ENCODE measurements at places on chromosomes 1 and 21. TPM values are rescaled to one million over a fixed set of nuclear protein-coding genes. Genes with fewer than 3 reads are reported as not detected.

The RNU1-1 gene
- not detected for polyA plus RNA-seq

The SLC16A4 gene
- polyA plus RNA-seq, result 0.34 TPM

The GLIS1 gene
- not detected for polyA plus RNA-seq

The SPRR2F gene
- 0.35 TPM for polyA plus RNA-seq

The CD5L gene
- polyA plus RNA-seq, result not detected

The BROX gene
- 16.6 TPM for polyA plus RNA-seq

The FCRL4 gene
- polyA plus RNA-seq, result not detected

The ALX3 gene
- polyA plus RNA-seq, result not detected

The MAGI3 gene
- 3.3 TPM for polyA plus RNA-seq

The MARK1 gene
- not detected for polyA plus RNA-seq

The RGS8 gene
- not detected for polyA plus RNA-seq

The RSPO1 gene
- polyA plus RNA-seq, result not detected

The SOX13 gene
- 0.07 TPM for polyA plus RNA-seq

The PGLYRP3 gene
- not detected for polyA plus RNA-seq

GRCh38 chr1:160579216-160579701 is at the start of gene CD84:
Gene CD84 (minus strand): TSS chr1:160579496. CDS start chr1:160579437, 59 bp downstream.
- DNase-seq, result peak; percentile 33

- DNase-seq, result no peak
These were observed 128.3 kb downstream of the EPHB2 start for GRCh38 chr1:22838965-22839364.

GRCh38 chr1:43414634-43415223 is 25.0 kb downstream of the SZT2 start:
- peak; percentile 82 for DNase-seq

- DNase-seq, result no peak
These were observed 18.9 kb downstream of the SHISAL2A start for GRCh38 chr1:52651904-52652303.

GRCh38 chr21:46368533-46369285 is 44.8 kb downstream of the PCNT start:
- DNase-seq, result no peak

DNA sequence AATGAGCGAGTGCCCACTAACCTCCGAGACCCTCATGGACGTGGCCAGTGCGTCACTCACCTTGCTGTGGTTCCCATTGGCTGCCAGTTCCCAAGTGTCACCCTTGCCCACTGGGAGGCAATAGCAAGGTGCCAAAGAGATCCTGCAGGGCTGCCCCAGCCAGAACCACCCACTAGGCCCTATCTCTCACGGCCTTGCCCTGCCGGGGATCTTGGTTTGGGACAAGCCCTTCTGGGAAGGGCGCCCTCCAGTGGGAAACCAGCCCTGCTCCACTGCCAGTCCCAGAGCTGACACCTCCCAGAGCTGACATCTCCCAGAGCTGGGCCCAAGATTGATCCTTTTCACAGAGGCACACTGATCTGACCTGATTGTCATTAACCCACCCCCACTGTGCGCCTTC is 2.1 kb upstream of the SELENON start:
- DNase-seq, result peak; percentile 68

- no peak for DNase-seq
These were observed 60.5 kb upstream of the CR2 start for GRCh38 chr1:207393610-207394009.

DNA sequence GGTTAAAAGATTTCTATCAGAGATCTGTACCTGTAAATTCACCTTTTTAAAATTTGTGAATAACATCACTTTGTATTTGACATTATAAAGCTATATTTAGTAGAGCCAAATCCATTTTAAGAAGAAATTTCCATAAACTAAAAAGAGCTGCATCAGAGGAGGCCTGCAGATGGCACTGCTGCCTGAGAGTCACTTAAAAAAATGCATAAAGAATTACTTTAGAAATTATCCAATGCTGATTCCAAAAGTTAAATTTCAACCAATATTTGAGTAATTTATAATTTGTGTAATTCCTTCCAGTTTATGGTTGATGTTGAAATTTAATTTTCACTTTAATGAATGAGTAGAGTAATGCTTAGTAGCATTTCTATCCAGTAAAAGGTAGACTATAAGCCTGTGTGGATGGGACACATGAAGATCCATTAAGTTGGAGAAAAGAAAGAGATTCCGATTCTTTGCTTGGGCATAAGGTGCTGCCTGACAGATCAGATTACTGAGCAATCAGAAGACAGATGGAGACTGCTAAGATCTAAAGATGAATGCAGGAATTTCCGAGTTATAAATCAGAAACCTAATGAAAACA is 20.7 kb upstream of the RPE65 start:
- DNase-seq, result no peak

DNA sequence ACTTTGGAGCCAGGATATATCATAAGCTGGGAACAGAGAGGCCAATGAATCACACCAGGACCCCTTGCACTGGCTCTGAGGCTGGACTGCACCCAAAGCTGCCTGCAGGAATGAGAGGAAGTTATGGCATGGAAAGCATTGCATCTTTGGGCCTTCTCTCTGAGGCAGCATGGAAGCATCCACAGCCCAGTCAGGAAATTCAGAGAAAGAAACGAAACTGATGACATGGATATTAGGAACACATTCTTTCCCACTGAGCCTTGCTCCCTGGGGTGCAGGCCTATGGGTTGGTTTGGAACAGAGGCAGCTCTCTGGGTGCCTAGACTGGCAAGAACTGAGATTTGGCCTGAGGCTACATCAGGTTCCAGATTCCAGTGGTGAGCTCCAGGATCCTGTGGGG is 98.6 kb downstream of the NGF start:
- DNase-seq, result no peak

- no peak for DNase-seq
These were observed 36.0 kb upstream of the SSBP3 start for GRCh38 chr1:54442185-54442584.

- DNase-seq, result peak; percentile 62
These were observed 18.9 kb upstream of the TUT4 start for GRCh38 chr1:52571783-52572182.

- no peak for DNase-seq
These were observed 139.6 kb downstream of the NAV1 start for GRCh38 chr1:201678264-201679101.

DNA sequence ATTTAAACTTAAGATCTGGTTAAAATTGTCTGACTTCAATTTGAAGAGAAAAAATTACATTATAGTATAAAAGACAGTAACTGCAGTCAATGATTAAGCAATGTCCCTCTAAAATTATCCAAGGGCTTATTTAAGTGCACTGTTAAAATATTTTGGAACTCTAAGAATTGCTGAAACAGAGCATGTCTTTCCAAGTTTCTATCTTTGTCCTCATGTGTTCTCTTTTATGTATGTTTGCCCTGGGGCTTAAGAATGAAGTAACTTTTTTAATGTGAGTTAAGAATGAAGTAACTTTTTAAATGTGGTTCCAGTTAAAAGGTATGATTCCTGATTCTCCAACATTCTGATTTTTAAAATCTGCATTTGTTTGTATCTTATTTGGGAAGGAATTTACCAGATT is 69.0 kb upstream of the MARK1 start:
- no peak for DNase-seq

- DNase-seq, result no peak
These were observed 198.3 kb upstream of the FAM78B start for GRCh38 chr1:166365081-166365480.

- DNase-seq, result no peak
These were observed 32.0 kb downstream of the DUSP10 start for GRCh38 chr1:221709854-221710253.

DNA sequence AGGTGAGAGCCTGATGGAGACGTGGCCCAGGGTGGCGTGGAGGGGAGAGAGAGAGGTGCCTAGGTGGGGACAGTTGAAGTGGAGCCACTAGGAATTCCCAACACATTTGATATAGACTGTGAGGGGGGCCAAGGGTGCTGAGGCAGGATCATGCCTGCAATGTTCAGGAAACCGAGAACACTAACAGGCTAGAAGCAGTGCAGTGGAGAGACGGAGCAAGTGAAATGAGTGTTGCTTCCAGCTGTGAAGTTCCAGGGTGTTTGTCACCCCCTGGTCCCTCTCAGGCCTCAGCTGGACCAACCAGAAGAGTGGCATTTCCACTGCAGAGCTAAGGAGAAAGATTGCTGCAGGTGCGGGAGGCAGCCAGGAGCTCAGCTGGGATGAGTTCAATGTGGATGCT is 127.1 kb downstream of the RIPK4 start:
- no peak for DNase-seq

DNA sequence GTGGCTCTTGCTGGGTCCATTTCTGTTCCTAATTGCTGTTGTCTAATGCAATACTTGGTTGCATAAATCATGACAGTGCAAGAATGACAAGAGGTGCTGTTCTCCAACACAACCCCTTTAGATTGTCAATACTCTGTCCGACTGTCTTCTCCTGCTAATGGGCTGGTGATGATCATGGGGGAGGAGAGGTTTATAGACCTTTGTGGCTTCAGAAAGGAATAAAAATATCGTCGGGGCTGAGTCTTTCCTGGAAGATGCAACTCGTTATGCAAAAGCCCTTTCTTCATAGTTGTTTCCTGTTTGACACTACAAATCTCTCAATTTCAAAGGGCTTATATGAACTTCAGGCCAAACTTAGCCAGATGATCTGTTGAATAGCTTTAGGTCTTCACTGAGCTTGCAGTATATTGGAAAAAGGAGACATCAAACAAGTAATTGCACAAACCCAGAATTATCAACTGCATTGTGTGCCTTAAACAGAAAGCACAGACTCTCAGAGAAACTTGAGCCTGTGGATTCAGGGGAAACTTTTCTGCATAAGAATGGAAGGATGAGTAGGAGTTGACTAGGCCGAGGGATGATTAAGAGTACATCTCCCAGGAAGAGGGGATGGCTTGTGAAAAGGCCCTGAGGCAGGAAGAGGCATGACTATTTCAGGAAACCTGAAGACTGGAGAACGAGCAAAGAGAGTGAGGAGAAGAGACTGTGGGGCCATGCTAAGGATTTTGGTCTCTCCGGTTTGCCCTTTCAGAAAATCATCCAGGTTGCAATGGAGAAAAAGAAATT is 107.6 kb downstream of the TSEN15 start:
- no peak for DNase-seq

GRCh38 chr1:78721136-78721535 is 71.5 kb downstream of the IFI44 start:
- DNase-seq, result no peak

GRCh38 chr1:29397256-29397590 is 160.9 kb downstream of the PTPRU start:
- DNase-seq, result no peak

GRCh38 chr21:43012596-43012995 is 38.2 kb downstream of the PKNOX1 start:
- no peak for DNase-seq

GRCh38 chr1:4034318-4034887 is 134.3 kb upstream of the C1orf174 start:
- DNase-seq, result no peak

DNA sequence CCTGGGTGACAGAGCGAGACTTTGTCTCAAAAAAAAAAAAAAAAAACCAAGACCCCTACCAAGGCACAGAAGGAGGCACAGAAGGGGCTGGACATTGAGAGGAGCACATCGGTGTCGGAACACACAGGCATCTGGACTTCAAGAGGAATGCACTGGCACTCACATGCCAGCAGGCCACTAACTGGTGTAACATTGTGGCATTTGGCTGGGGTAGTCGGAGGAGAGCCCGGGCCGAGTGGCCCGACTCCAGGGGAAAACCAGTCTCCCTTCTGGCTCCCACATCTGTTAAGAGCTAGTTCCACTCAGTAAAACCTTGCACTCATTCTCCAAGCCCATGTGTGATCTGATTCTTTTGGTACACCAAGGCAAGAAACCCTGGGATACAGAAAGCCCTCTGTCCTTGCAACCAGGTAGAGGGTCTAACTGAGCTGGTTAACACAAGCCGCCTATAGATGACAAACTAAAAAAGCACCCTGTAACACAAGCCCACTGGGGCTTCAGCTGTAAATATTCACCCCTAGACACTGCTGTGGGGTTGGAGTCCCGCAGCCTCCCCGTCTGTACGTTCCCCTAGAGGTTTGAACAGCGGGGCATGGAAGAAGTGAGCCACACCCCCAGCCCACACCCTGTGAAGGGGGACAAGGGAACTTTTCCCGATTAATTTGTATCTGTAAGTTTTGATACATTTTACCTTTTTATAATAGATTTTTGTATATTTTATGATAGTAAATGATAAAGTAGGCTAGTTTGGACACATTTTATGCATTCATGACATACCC is 17.2 kb upstream of the AKIRIN1 start:
- DNase-seq, result no peak

- DNase-seq, result no peak
These were observed 20.2 kb downstream of the BCL9 start for GRCh38 chr1:147561472-147561840.

DNA sequence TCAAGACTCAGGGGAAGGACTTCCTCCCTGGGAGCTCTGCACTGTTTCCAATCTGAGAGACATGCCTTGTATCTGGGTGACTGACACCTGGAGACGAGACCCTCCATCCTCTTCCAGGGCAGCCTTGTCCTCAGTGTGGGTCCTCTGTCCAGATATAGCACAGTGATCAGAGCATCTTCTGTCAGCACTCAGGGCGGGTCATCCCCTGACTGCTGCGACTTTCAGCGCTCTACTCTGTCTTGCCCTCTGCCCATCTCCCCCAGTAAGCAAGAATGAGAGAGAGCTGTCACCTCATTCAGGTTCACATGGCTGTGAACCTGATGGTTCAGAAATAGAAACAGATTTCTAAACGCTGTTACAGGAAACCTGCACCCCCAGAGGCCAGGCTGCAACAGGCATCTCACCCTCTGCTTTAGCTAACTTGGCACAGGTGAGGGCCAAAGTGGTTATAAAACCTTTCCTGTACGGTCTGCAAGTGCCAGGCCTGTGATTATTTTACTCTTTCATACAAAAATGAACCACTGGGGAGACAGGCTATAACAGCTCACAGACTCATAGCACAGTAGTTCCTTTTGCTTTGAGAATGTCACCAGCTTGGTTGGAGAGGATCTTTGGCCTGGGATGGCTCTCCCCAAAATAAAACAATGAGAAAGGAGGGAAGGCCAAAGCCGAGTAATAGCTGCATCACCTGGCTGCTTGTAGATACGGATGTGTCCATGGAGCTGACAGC is 11.4 kb upstream of the TENT5C start:
- DNase-seq, result no peak

DNA sequence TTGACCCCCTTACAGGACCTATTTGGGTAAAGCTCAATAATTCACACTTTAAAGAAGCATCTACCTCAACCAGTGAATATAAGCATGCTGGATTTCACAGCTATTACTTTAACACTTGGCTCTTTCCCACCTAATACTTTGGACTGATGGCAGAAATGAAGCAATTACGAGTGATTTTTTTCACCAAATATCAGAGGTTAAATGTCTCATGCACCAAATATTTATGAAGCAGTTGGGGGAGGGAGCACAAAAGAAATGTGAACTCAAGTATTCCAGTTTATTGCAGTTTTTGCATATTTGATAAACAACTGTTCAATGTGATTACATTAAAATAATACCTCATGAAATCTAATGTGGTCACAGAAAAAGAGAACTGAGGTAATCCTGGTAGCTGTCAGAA is 223.6 kb downstream of the LRRC7 start:
- no peak for DNase-seq
